Daoy (cell line): ENCODE measurements at places on chromosomes 16 and 17.

GRCh38 chr16:78655331-78656113 is 556.1 kb downstream of the WWOX start:
- no peak for DNase-seq

DNA sequence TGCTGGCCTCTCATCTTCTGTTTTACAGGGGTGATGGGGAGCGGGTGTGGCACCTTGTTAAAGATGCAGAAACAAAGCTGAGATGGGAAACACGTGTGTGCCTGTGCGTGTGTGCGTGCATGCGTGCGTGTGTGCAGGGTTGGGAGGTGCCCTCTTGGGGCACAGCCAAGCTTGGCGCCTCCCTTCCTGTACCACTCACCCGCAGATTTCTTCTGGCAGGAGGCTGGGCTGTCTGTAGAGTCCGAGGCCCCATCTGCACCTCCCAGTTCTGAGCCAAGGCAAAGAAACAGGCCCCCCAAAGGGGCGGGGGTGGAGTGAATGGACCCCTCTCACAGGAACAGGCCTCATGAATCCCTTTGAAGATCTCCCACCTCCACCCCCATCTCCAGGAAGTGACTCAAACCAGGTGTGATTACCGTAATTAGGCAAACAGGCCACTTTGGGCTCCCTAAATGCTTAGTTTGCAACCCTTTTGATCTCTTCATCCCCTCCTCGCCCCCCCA is 20.9 kb downstream of the TNS4 start:
- peak; percentile 87 for DNase-seq

DNA sequence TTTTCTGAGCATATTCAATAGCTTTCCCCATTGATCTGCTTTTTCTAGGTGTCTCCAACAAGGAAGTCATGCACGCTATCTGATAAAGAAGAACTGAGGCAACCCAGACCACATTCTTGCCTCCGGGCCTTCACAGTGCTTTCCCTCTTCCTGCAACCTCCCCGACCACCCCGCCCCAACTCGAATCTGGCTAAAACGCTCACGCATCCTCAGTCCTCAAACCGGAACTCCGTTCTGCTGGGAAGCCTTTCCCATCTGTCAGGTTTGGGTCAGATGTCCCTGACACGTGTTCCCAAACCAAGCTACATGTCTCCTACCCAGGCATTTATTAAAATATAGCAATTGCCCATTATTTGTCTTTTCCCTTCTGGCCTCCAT is 112.7 kb downstream of the VPS53 start:
- DNase-seq = no peak

DNA sequence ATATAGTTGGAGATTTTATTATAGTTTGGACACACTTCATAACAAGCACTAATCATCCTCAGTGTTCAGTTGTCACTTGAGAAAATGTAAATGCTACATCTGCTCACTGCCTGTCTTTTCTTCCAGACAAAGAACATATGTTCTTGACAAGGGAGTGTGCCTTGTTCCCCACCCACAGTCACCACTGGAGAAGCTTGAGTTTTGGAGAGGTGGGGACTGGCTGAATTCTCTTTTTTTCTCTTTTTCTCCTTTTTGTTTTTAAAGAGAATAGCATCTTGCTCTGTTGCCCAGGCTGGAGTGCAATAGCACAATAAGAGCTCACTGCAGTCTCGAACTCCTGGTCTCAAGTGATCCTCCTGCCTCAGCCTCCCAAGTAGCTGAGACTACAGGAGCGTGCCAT is 15.5 kb downstream of the RPRML start:
- DNase-seq = no peak

DNA sequence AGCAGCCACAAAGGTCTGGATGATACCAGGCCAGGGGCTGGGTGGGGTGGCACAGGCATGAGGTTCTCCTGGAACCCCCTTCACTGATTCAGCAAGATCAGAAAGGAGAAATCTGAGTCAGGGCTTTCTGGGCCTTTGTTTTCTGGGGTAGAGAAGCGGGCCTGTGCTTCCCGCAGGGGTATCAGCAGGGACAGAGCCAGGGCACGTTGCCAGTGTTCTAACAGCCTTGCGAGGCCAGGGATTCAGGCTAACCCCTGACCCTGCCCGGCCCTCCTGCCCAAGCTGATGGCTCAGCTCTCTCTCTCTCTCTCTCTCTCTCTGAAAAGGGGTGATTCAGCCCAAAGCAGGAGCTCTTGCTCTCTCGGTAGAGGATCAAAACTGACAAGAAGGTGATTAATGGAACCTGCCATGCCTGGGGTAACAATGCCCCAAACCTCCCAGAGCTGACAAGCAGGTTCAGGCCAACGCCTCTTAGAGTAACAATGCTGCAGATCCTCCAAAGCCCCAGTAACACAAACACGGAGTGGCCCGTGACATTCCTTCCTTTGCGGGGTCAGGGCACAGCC is 2.0 kb upstream of the KRT13 start:
- DNase-seq = no peak

GRCh38 chr17:21019976-21020586 is 22.7 kb downstream of the USP22 start:
- no peak for DNase-seq

DNA sequence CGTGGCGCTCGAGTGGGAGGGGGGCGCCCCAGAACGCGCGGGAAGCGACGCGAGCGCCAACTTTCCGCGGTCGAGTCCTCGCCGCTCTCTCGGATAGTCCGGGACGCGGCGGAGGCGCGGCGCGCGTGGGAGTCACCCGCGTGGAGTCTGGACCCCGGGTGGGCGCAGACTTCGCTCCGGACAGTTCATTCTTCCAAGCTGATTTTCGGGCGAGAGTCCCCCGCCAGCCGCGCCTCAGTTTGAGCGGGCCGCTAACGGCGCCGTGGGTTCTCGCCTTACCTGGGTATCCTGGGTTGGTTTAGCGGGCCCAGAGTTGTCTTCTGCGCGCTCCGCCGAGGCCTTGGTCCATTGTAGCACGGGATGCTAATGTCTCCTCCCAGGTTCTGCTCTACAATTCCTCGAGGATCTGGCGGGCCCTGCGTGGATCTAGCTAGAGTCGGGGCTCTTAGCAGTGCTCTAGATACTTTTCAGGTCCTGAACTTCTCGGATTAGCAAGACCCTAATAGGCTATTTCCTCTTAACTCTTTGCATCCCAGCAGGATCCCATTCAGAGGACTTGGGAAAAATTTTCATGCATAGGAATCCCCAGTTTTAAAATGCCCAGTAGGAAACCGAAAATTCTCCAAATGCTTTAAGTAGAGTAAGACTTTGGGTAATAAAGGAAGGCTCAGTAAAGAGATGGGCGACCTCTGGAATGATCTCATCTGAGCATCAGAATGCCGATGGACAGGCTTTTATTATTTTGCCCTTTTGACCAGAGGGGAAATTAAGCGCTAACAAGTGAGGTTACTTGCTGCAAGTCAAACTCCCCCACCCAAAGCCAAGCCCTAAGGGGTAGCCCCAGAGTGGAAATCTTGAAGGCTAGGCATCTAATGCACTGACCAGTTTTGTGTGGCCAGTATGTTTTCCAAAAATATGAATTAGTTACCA is 537 bp upstream of the GJC1 start:
- peak; percentile 42 for DNase-seq

DNA sequence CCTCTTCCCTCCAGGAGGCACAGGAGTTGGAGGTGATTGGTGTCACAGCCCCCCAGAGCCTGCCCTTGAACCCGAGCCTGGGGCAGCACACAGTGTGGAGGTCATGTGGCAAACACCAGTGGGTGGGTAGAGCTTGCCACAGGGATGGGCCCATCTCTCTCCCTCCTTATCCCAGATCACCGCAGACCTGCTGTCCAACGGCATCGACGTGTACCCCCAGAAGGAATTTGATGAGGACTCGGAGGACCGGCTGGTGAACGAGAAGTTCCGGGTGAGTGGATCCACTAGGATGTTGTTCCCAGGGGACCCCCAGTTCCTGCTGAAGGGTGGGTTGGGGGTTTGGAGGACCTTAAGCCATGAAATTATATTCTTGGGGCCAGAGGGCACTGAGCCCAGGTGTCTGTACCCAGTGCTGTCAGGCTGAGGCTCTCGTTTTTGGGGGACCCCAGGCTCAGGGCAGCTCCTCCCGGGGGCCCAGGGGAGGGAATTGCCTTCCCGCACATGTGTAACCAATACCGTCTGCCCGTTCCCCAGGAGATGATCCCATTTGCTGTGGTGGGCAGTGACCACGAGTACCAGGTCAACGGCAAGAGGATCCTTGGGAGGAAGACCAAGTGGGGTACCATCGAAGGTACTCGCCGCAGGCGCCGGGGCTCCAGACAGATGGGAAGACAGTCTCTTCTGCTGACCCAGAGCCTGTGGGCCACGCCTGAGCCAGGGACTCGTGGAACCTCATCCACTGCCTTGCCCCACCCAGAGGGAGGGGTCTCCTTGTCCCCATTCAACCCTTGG is 351.9 kb downstream of the SEC14L1 start:
- DNase-seq = no peak

DNA sequence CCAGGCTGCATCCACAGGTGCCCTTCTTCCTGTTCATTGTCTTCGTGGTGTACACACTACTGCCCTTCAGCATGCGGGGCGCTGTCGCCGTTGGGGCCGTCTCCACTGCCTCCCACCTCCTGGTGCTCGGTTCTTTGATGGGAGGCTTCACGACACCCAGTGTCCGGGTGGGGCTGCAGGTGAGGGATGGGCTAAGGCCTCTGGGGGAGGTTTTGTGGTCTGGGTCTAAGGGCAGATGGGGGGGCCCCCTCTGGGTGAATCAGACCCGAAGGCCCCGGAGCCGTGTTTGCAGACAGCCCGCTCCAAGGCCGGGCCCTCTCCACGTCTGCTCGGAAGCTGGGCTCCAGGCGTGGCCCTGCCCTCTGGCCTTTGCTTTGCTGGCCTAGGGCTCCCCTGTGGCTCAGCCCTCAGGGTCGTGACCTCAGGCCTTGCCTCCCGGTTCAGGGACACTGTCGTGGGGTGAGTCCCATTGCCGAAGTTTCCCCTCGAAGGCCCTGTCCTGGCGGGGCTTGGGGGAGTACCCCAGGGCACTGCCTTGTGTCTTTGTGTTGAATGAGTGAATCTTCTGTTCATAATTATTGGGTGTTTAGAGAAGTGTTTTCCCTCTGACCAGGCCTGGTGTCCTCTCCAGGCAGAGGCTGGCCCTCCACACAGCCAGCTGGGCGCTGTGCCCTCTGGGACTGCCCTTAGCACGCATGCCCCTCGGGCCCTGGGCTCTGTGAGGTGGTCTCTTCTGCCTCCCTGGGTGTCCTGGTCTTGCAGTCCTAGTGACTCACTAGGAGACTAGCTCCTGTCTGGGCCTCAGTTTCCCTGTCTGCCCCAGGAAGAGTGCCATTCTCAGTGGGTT is 25.6 kb downstream of the ADCY7 start:
- no peak for DNase-seq

- DNase-seq = peak; percentile 47
These were observed 25.5 kb downstream of the COPZ2 start for GRCh38 chr17:48012151-48012520.

GRCh38 chr17:66865151-66865550 is 30.2 kb downstream of the CACNG5 start:
- no peak for DNase-seq

GRCh38 chr17:31415004-31415454 is 23.6 kb downstream of the RAB11FIP4 start:
- no peak for DNase-seq

DNA sequence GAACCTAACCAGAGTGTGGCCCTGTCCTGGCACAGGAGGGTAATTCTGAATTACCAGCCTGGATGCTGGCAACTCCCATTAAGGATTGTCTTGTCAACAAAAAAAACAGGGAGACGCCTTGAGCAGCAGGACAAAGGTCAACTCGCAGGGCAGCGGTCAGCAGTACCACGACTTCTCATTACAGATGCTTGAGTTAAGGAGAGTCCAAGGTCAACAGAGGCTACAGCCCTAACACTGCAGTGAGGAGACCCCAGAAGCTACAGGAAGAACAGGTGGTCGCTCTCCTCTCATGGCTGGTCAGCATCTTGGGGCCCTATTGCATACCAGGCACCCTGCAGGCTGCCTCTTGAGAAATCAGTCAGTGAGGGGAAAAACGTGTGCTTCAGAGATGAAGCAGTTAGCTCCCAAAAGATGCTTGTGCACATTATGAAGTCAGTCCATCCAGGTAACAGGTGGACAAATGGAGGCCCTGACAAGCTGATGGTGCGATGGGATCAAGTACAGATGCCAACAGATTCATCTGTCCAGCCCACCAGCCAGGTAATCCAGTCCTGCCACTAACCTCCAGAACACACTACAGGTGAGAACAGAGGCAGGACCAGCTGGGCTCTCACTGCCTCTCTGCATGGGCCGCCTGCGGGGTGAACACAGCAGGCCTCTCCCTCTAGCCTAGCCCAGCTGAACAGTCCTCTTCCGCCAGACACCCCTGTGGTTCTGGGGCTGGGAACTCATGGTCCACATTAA is 4.2 kb downstream of the CSNK1D start:
- DNase-seq = no peak

GRCh38 chr17:49576088-49576916 is 631 bp downstream of the NXPH3 start:
- peak; percentile 34 for DNase-seq

DNA sequence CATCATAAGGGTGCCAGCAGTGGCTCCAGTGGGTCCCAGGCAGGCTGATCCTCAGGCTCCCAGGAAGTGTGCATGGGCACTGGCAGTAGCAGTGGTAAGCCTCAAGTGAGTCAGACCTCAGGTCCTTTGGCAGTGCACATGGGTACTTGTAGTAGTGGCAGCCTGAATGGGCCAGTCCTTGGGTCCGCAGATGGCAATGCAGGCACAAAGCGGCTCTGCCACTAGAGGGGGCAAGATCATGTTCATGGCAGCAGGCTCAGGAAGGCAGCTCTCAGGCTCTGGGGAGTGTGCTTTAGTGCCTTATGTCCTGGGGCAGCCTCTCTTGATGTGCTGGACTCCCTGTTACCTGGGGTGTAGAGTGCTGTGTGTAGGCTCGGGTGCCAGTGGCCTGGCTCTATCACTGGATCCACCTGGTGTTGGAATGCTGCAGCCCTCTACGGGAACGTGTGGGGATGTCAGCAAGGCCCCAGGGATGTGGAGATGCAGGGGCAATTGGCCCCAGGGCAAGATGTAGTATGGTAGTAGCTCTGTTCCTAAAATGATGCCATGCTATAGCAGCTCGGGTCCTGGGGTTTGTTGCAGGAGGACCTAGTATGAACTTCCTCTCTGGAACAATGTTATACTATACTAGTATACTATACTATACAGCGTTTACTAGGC is 11.0 kb downstream of the ACSM3 start:
- DNase-seq = peak; percentile 74

DNA sequence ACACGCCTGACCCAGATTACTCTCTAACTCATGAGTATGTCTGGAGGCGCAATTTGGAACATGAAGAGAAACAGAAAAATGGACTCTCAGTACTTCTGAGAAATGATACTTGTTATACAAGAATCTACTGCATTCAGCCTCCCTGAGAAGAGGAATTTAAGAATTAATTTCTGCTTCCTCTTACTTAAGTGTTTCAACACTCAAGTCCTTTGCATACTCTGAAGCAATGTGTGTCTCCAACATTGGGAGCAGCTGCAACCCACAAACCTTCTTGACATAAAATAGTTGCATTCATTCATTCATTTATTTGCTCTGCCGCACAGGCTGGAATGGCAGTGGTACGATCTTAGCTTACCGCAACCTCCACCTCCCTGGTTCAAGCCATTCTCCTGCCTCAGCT is 199.8 kb downstream of the NPIPA7 start:
- DNase-seq = no peak

GRCh38 chr17:58666858-58667267 is 25.0 kb downstream of the TEX14 start:
- DNase-seq = no peak
